A549 treated with CpdA at 1 μM for 4 hours (cell line): ENCODE measurements at places on chromosomes 2 and 18. TPM values are rescaled to one million over a fixed set of nuclear protein-coding genes. Genes with fewer than 3 reads are reported as not detected.

SLC35G4 gene
- not detected in 5 replicates for total RNA-seq

SULT1C4 gene
- total RNA-seq, result 0.02 TPM in 1 of 5 replicates, not detected in the others

TRPM8 gene
- 0.15 to 0.59 TPM (median 0.20 TPM) in 5 replicates for total RNA-seq

OTOF gene
- 0.06 to 0.12 TPM (median 0.07 TPM) in 5 replicates for total RNA-seq

NGEF gene
- total RNA-seq, result 14.6 to 20.9 TPM (median 19.1 TPM) in 5 replicates

ABCG8 gene
- not detected in 5 replicates for total RNA-seq

NAT8 gene
- not detected in 5 replicates for total RNA-seq

PROC gene
- total RNA-seq, result 1.8 to 4.4 TPM (median 3.7 TPM) in 5 replicates

SERPINB5 gene
- total RNA-seq, result 0.07 to 0.16 TPM (median 0.10 TPM) in 4 of 5 replicates, not detected in the other

ARHGEF33 gene
- 0.02 to 0.11 TPM (median 0.03 TPM) in 3 of 5 replicates, not detected in the others for total RNA-seq

SNTG2 gene
- total RNA-seq, result not detected in 5 replicates

CNDP1 gene
- not detected in 5 replicates for total RNA-seq

HNMT gene
- total RNA-seq, result 0.38 to 1.8 TPM (median 0.68 TPM) in 5 replicates

STARD6 gene
- total RNA-seq, result 0.22 TPM in 1 of 5 replicates, not detected in the others

PUM2 gene
- 38.1 to 49.0 TPM (median 44.7 TPM) in 5 replicates for total RNA-seq

ARHGAP15 gene
- not detected in 5 replicates for total RNA-seq

TRIM54 gene
- 0.34 to 0.73 TPM (median 0.48 TPM) in 5 replicates for total RNA-seq

MYOM1 gene
- 0.11 to 0.26 TPM (median 0.16 TPM) in 5 replicates for total RNA-seq

KIAA2012 gene
- not detected in 5 replicates for total RNA-seq

CPO gene
- total RNA-seq, result 0.13 TPM in 1 of 5 replicates, not detected in the others

NT5DC4 gene
- total RNA-seq, result 0.49 TPM in 1 of 5 replicates, not detected in the others

FRZB gene
- 0.03 TPM in 1 of 5 replicates, not detected in the others for total RNA-seq

ARHGEF4 gene
- 6.3 to 8.0 TPM (median 7.5 TPM) in 5 replicates for total RNA-seq

PLEKHH2 gene
- total RNA-seq, result 0.65 to 1.5 TPM (median 0.75 TPM) in 5 replicates

ZNF519 gene
- 1.7 to 2.3 TPM (median 1.9 TPM) in 5 replicates for total RNA-seq

REG3A gene
- total RNA-seq, result not detected in 5 replicates

RNF103 gene
- 30.9 to 40.0 TPM (median 37.8 TPM) in 5 replicates for total RNA-seq

EML4 gene
- total RNA-seq, result 26.1 to 34.2 TPM (median 29.0 TPM) in 5 replicates

SERTAD2 gene
- 12.0 to 15.7 TPM (median 14.9 TPM) in 5 replicates for total RNA-seq

TRIB2 gene
- 0.20 to 0.65 TPM (median 0.43 TPM) in 5 replicates for total RNA-seq

ADNP2 gene
- 11.3 to 14.3 TPM (median 11.7 TPM) in 5 replicates for total RNA-seq

UGT1A7 gene
- total RNA-seq, result 3.9 to 6.1 TPM (median 4.4 TPM) in 5 replicates

ACOXL gene
- 0.02 TPM in 1 of 5 replicates, not detected in the others for total RNA-seq

RESP18 gene
- not detected in 5 replicates for total RNA-seq

ASXL2 gene
- 10.9 to 15.9 TPM (median 14.6 TPM) in 5 replicates for total RNA-seq

CROCC2 gene
- total RNA-seq, result not detected in 5 replicates

UGT1A10 gene
- 0.02 to 0.26 TPM (median 0.21 TPM) in 3 of 5 replicates, not detected in the others for total RNA-seq

IL18RAP gene
- 0.03 TPM in 1 of 5 replicates, not detected in the others for total RNA-seq

PLEK gene
- 0.01 TPM in 1 of 5 replicates, not detected in the others for total RNA-seq

SLC14A1 gene
- total RNA-seq, result 0.05 to 0.26 TPM (median 0.13 TPM) in 3 of 5 replicates, not detected in the others

SLC20A1 gene
- total RNA-seq, result 121 to 142 TPM (median 131 TPM) in 5 replicates

FASTKD1 gene
- 20.3 to 25.3 TPM (median 23.8 TPM) in 5 replicates for total RNA-seq

CYP27A1 gene
- total RNA-seq, result 0.13 to 0.18 TPM (median 0.14 TPM) in 4 of 5 replicates, not detected in the other

KYNU gene
- 311 to 380 TPM (median 336 TPM) in 5 replicates for total RNA-seq

RAB27B gene
- total RNA-seq, result 13.2 to 20.1 TPM (median 14.3 TPM) in 5 replicates

NRP2 gene
- total RNA-seq, result 90.6 to 172 TPM (median 147 TPM) in 5 replicates
